Epithelial cell of proximal tubule (primary cell): ENCODE measurements at places on chromosomes 12 and 14. TPM values are rescaled to one million over a fixed set of nuclear protein-coding genes. Genes with fewer than 3 reads are reported as not detected.

DNA sequence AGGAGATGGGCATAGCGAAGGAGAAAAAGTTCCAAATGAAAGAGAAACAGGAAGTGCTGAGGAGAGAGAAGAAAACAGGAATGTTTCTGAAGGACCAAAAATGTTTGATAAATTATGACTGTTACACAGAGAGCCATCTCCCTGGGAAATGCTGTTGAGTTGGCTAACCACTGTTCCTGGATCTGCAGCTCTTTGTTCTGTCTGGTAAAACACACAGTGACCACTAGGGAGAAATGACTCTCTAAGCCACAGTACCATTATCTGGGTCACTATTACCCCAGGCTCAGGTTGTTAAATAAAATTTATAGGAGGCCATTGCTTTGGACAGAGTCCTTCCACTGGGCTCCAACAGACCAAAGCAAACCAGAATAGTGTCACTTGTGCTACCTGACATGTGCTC lies 219.3 kb downstream of the CRADD start:
- no peak for DNase-seq

DNA sequence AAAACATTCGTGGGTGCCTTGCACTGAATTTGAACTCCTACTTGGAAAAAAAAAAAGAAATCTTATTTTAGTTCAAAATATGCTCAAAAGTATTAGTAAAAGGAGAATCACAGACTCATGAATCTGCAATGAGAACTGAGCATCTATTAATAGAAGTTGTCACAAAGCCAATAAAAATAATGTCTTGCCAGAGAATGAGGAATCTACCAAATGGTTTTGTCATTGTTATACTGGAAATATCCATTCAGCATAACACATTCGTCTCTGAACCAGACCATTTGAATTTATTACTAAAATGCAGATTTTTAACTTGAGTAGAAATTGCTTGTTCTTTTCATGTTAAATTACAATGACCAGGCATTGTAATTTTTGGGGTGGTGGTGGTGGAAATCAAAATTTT lies 11.6 kb upstream of the PTPRB start:
- DNase-seq, result no peak

DNA sequence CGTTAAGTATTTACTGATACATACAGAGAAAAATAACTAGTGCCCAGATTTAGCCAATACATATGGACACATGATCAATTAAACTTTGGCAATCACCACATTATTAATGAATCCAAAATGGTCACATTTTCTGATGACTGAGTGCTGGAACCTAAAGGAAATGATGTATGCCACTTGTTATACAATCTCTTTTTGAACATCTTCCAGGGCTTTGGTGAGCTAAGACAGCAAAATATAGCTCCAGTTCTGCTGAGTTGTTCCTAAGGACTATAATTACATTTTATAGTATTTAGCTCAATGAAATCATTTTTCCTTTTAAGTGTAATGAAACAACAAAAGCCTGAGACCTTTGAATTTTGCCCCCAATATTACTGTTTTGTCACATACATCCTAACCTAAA lies 329.1 kb upstream of the ATP2B1 start:
- no peak for DNase-seq

- no peak for DNase-seq
Measured at GRCh38 chr14:105322791-105323556, 8.4 kb downstream of the PACS2 start.

- no peak for DNase-seq
Measured at GRCh38 chr12:33529810-33530209, 90.2 kb upstream of the SYT10 start.

ITFG2 gene
- 26.3 and 35.1 TPM in 2 replicates for total RNA-seq

RFLNA gene
- 0.69 and 0.80 TPM in 2 replicates for total RNA-seq

TBX3 gene
- total RNA-seq, result 2.0 and 4.2 TPM in 2 replicates

- DNase-seq, result no peak
Measured at GRCh38 chr14:80356413-80356812, 145.1 kb upstream of the DIO2 start.

DNA sequence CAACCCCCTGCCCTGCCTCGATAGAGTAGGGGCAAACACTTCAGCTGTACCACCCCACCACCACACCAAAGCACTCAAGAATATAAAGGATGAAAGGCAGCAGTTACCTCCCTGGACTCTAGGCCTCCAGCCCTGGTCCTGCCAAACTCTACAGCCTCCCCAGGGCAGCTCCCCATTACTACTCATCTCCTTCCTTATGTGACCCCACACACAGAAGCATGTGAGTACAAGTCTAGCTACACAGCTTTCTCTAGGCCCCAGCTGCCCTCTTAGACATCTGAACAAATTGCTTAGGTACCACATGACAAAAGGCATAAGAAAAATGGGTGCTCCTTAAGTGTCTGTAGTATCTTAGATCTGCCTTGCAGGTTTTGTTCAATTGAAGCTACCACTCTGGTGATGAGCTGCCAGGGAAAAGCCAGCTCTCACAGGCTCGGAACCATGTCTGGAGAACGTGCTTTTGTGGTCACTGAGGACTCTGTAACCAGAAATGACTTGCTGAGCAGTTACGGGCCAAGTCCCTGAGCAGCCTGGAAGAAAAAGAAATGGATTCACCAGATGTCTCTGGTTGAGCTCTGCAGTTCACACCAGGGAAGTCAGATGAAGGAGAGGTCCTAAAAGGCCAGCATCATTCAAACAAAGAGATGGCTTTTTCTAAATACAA lies 32.8 kb downstream of the FMNL3 start:
- DNase-seq, result no peak

GRCh38 chr12:7555752-7556151 lies 52.2 kb upstream of the CD163 start:
- DNase-seq, result no peak

DNA sequence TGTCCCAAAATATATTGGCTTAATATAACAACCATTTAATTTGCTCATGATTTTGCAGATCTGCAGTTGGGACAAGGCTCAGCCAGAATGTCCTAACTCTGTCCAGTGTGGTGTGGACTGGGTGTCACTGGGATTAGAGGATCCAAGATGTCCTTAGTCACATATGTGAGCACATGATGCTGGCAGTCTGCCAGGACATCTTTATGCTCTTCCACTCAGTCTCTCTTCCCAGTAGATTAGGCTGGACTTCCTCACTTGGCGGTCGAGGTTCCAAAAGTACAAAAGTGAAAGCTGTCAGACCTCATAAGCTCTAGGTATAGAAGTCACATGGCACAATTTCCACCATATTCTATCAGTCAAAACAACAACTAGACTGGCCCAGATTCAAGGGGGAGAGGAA lies 167.9 kb upstream of the NTF3 start:
- DNase-seq, result no peak

DNA sequence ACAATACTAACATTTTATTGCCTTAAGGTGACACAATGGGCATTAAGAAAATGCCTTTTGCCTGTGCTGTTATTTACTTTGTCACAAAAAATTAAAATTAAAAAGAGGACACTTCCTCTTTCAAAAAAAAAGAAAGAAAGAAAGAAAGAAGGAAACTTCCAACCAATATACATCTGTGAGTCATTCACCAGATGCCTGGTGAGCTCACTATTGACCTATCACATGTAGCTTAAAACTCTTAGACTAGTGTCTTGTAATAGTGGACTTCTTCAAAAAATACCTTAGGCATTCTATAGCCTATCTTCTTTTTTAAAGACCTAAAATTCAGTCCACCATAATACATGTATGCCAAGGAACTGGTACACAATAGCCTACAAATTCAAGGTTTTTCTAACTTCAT lies 4.9 kb upstream of the SOX5 start:
- no peak for DNase-seq

ACOT2 gene
- 9.2 and 22.9 TPM in 2 replicates for total RNA-seq

- no peak for DNase-seq
Measured at GRCh38 chr12:128459067-128459466, 192.1 kb downstream of the TMEM132C start.

CFAP251 gene
- total RNA-seq, result 2.2 and 4.6 TPM in 2 replicates

DNA sequence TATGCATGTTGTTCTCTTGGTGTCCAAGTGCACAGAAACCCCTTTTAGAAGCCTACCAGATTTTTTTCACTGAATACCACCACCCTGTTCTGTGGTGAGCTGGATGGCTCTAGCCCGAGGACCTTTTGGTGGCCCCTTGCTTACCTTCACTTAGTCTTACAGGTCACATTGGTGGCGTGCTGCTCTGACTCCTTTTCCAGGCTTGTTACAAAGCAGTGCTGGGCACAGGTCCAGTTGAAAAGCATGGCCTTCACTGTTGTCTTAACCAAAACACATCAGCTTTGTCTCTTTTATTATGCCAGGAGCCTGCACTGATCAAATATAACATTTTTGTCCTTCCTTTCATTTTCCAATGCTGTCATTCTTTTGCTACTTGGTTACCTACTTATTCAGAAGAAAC lies 43.6 kb upstream of the ARHGAP5 start:
- DNase-seq, result no peak
